ENCODE measurements at places on chromosomes 16 and 17.

DNA sequence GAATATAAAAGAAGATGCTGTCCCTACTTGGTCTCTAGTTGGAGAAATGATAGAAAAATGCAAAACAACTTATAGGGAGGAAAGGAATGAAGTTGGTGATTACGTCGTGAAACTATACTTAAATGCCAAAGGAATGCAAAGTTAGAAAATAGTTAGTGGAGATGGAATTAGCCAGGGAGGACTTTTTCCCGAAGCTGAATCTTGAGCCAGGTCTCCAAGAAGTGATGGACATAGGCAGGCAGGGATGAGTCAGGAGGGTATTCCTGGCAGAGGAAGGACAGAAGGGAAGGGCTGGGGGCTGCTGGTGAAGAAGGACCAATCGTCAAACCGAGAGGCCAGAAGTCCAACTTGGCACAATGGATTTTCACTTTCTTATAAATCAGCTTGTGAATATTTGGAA lies 1.8 kb downstream of the SNTB2 start:
- no peak for DNase-seq

DNA sequence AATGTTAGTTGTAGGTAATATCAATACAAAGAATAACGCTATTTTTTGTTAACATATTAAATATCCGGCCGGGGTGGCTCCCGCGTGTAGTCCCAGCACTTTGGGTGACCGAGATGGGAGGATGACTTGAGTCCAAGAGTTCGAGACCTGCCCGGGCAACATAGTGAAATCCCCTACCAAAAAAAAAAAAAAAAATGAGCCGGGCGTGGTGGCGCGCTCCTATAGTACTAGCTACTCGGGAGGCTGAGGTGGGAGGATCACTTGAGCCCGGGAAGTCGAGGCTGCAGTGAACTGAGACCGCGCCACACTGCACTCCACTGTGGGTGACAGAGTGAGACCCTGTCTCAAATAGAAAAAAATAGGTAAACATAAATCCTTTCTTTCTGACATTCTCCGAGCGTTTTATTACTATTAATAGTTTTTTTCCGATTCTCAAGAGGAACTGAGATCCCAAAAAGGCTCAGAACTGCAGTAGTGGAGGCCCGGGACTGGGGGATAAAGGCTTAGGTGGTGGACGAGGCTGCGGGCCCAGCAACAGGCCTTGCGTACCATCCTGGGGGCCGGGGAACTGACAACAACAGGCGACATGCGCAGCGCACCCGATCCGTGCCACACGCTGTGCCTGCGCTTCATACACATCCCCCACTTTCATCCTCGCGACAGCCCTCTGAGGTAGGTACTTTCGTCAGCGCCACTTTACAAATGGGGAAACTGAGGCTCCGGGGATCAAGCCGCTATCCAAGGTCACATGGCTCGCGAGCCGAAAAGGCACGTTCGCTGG lies 919 bp downstream of the N4BP1 start:
- DNase-seq = peak; percentile 34

DNA sequence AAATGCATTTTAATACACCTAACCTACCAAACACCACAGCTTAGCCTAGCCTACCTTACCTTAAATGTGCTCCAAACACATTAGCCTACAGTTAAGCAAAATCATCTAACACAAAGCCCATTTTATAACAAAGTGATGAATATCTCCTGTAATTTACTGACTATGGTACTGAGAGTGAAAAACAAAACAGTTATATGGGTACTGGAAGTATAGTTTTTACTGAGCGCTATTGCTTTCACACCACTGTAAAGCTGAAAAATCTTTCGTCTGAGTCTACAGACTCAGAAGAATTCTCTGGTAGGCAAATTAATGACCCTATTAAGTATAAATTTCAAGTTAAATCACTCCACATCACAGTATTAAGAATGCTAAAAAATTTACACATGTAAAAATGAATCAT lies 3.5 kb downstream of the GRB2 start:
- DNase-seq = no peak

GRCh38 chr16:85274924-85275323 lies 162.7 kb upstream of the CIBAR2 start:
- DNase-seq = no peak

DNA sequence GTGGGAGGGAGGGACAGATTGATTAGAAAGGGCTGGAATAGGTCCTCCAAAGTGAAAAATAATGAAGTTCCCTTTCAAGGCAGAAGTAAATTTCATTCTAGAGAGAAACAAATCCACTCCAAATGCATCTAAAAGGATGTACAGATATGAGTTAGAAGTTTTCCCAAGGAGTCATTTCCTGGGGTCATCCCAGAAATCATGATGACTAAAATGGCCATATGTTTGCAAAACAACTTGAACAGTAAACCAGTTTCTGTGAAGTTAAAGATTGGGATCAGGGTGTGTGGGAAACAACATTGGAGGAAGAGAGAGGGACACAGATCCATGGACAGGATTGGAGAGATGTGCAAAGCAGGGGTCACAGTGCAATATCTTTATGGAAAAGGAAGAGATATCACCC lies 32.5 kb upstream of the ARHGAP44 start:
- DNase-seq = no peak

DNA sequence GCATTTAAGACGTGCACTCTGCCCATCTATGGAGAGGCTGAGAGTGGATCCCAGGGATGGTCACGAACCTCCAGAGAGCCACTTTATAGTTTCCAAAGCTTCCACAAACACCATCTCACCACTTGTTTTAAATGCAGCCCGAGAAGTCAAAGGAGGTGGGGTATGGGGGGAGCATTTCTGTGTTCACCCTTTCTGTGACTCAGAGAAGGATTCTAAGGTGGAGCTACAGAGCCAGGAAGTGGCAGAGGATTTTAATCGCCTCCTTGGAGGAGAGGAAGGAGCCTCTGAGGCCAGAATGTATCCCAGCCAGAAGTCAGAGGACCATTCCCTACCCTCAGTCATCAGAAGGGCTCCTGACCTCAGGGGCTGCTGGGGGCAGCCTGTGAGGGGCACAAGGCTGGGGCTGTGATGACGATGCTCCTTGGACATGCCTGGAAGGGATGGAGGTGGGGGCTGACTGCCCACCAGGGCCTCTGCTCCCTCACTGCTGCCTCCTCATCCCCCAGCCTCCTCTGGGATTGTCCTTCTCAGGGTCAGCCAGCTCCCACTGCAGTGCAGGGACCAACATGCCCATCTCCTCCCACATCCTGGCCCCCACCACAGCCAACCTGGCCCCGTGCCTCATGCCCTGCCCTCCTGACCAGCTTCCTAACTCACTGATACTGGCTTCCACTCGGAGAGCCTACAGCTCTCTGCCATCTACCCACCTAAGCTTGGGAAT lies 2.8 kb downstream of the XYLT2 start:
- no peak for DNase-seq

DNA sequence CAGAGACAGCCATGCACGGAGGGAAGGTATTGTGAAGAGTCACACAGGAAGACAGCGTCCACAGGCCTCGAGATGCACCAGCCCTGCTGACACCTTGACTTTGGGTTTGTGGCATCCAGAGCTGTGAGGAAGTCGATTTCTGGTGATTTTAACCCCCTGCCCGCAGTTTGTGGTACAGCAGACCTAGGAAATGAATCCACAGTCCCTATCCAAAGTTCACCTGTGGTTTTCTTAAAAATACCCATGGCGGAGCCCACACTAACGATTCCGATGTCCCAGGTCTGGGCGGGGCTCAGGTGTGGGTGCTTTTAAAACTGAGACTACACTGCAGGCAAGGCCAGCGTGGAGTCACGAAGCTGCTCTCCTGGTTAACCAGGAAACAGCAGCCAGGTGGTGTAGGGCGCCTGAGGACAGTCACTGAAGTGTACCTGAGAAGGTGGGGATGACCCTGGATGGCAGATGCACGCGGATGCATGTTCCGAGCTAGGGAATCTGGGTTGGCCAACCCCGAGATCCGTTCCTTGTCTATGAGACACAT lies 14.4 kb upstream of the MEAK7 start:
- peak; percentile 61 for DNase-seq

- DNase-seq = no peak
These were observed 255.4 kb upstream of the CACNG5 start for GRCh38 chr17:66579556-66579955.

DNA sequence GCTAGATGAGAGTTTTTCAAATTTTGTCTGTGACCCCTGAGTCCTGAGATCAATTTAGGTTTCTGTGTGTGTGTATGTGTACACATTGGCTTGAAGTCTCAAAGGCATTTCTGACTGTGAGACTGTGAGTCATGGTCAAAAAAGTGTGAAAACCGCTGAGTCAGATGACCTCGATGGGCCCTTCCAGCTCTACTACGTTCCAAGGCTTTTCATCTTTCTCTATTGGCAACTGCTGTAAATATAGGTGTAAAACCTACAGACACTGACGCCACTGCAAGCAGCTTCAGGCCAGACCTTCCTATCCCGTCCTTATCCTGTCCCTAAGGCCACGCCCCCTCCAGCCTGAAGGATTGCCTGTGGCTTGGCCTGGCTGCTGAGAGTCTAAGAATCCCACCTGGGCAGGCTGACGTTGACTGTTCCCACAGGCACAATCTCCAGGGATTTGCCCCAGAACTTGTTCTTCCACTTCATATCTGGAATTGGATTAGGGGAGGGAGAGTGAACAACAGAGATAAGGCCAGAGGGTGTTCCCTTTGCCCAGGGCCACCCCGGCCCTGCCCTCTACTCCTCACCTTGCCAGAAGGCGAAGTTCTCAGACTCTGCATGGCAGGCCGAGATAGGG lies 11.3 kb downstream of the OSBPL7 start:
- DNase-seq = no peak

GRCh38 chr17:77708049-77708448 lies 250.5 kb upstream of the TNRC6C start:
- no peak for DNase-seq

DNA sequence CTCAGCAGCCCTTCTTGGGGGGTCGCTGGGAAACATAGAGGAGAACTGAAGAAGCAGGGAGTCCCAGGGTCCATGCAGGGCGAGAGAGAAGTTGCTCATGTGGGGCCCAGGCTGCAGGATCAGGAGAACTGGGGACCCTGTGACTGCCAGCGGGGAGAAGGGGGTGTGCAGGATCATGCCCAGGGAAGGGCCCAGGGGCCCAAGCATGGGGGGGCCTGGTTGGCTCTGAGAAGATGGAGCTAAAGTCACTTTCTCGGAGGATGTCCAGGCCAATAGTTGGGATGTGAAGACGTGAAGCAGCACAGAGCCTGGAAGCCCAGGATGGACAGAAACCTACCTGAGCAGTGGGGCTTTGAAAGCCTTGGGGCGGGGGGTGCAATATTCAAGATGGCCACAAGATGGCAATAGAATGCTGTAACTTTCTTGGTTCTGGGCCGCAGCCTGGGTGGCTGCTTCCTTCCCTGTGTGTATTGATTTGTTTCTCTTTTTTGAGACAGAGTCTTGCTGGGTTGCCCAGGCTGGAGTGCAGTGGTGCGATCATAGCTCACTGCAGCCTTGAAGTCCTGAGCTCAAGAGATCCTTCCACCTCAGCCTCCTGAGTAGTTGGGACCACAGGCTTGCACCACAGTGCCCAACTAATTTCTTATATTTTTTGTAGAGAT lies 3.4 kb downstream of the STH start:
- peak; percentile 58 for DNase-seq

GRCh38 chr17:56809106-56809819 lies 24.5 kb downstream of the C17orf67 start:
- no peak for DNase-seq

- DNase-seq = no peak
These were observed 807 bp upstream of the HBQ1 start for GRCh38 chr16:179211-180092.

- no peak for DNase-seq
These were observed 25.1 kb downstream of the GSG1L start for GRCh38 chr16:28038409-28038808.

DNA sequence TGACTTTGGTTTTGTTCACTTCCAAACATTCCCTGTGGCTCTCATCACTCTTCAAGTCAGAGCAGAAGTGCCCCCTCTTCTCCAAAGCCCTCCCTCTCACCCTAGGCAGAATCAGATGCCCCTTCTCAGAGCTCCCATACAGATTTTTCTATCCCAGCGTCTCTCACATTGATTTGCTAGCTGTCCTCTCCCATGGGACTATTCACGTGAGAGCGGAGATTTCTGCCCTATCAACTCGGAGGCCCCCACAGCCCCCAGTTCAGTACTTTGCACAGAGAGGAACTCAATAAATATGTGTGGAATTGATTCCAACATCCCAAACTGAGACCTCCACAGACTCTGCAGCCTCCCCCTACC lies 182.6 kb downstream of the C16orf78 start:
- no peak for DNase-seq

DNA sequence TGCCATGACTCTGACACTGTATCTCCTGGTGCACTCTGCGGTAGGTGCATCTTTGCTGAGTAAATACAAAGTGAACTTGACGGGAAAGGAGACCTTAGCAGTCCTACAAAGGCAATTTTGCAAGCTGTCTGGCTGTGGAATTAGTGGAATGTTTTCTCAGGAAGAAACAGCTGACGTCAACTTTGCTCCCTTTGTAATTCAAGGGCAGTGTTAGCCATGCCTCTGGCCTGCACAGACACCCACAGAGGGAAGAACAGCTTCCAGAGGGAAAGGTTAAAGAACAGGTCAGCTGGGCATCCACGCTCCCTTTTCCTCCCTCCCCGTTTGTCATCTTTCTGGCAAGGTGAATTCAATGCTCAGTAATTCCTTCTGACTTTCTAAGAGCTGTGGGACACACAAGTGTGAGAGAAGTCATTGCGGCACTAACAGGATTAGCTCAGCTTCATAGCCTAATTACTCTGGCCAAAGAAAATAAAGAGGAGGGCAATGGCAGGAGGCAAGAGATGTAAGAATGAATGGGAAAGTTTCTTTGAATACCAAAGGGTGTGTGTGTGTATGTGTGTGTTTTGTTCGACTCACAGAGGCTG lies 476.9 kb upstream of the GOT2 start:
- no peak for DNase-seq

DNA sequence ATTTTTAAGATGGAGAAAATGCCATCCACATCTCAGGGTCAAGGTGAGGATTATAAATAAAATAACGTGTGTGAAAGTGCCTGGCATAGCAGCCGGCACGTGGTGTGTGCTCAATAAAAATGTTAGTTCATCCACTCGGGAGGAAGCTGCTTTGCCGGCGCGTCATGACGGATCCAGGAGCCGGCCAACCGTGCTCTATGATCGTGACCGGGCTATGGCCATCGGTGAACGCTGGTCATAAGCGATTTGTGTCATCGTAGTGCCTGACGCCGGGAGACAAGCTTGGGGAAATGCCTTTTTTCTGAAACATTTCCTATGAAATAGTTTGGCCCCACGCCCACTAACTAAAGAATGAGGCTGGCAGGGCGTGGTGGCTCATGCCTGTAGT lies 74.0 kb downstream of the CMC2 start:
- DNase-seq = no peak

DNA sequence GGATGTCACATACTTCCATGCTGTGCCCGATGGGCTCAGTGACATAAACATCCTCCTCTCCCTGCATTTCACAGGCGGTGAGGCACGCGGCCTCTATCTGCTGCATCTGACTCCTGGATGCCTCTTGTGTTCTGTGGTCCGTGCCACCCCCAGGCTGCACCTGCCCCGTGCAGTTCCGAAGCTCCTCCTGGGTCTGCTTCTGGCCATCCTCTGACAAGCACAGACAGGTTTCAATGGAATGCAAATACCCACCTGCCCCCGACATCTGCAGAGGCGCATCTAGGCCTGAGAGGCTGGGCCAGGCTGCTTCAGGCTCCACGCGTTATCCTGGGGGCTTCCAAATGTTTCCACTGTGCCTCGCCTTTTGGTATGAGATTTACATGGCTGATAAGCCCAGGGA lies 46.3 kb upstream of the DNAH17 start:
- DNase-seq = no peak
